ENCODE measurements at places on chromosomes 5 and 9.
A peak's percentile ranks its signal among the peaks of the same experiment; 100 is the strongest.

GRCh38 chr5:111513131-111513520 lies 791 bp upstream of the STARD4 start:
- DNase-seq, result no peak

DNA sequence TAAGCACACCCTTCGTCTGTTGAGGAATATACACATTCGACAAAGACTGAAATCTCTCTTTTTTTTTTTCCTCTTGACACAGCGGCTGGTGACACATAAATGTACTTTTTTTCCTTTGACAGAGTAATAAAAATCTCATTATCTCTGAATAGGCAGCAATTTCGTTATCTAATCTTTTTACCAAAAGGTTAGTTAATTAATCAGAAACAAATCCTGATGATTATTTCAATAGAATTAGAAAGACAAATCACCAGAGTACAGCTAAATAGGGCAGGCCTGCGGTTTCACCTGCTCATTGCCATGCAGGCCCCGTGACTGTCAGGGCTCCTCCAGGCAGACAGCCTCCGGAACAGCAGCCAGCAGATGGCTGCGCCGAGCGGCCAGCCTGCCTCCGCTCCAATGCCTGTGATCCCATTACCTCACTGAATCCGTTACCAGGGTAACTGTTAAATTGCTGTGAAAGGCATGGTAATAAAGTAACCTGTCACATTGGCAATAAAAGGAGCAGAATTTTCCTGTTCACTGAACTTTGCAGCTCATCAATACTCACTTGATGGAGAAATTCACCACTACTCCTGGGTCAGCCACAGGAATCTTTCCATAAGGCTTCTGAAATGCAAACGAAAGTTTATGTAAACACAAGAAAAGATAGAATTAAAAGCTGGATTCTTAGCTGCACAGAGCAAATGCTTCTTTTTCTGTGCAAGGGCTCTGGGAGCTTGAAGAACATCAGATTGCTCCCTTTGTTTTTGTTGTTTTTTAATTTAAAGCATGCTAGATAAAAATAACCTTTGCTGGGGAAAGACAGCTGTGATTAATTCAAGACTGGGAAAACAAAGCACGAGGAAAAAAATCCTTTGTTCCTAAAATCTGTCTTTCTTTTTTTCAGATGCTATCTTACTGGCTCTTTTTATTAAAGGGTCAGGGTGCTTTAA lies 666.4 kb upstream of the ZNF608 start:
- peak; percentile 18 for DNase-seq

- no peak for DNase-seq
Measured at GRCh38 chr5:32572778-32573480, 12.4 kb upstream of the SUB1 start.

- no peak for DNase-seq
Measured at GRCh38 chr5:124234770-124235562, 511.5 kb downstream of the ZNF608 start.

DNA sequence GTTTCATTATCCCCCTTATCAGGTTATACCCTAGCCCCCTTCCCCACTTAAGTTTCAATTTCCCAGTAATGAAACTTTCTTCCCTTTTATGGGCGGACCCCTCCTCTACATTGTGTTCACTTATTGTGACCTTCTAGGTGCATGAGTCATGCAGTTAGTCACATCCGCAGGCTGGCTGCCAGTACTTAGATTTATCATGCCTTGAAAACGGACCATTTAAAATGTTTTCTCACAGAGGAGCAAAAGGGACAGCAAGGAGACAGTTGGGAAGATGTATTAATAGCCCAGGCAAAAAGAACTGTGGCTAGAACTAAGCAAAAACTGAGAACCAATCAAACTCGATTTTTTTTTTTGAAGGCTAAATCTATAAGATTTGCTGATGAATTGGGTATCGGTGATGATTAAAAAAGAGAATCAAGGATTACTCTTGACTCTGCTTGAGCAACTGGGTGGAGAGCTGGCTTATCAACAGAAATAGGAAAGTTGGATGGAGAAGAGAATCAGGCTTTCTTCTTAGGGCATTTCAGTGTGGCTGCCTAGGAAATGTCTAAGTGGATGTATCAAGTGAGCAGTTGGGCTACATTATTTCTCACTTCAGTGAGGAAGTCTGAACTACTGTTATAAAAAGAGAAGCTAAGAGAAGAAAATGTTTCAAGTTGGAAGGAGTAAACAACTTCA lies 615.0 kb downstream of the HINT1 start:
- no peak for DNase-seq

GRCh38 chr9:10855847-10856246 lies 243.0 kb upstream of the PTPRD start:
- DNase-seq, result no peak

GRCh38 chr5:158727136-158727535 lies 372.6 kb downstream of the EBF1 start:
- no peak for DNase-seq

- no peak for DNase-seq
Measured at GRCh38 chr9:11328326-11328725, 715.5 kb upstream of the PTPRD start.

- no peak for DNase-seq
Measured at GRCh38 chr9:34927061-34927460, 31.0 kb upstream of the PHF24 start.

Measured in NCI-H1930 (cell line).